MM.1S (cell line): ENCODE measurements at places on chromosomes 6 and 20.

GRCh38 chr6:68911811-68912210 is 276.7 kb downstream of the ADGRB3 start:
- no peak for DNase-seq

DNA sequence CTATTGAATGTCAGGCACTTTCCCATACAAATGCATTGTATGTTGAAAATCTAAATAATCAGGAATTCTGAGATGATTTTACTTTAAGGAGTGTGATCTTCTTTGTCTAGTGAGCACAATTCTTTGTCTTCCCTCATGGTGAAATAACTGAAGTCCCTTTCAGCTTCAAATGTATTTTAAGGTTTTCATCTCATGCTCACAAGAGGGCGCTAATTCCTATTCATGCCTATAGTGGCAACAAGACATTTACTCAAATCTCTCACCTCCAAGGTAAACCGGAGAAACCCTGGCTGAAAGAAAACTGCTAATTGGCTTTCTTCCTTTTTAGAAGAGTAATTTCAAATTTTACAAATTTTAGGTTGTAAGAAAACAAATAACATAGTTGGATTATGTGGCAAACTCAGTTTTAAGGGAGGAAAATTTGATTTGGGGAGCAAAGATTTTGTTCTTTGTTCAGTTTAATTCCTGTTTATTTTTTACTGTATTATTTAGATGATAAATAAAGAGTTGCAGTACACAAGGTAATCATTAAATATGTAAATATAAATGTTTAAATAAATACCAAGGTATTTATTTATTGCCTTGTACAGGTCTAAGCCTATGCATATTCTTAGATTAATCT is 69.1 kb downstream of the SLC35F1 start:
- peak; percentile 67 for DNase-seq

GRCh38 chr6:145031001-145031400 is 704.3 kb downstream of the EPM2A start:
- no peak for DNase-seq

- no peak for DNase-seq
These were observed 174.9 kb upstream of the THBS2 start for GRCh38 chr6:169428532-169428931.

- no peak for DNase-seq
These were observed 112.7 kb upstream of the THBS2 start for GRCh38 chr6:169366258-169366901.

GRCh38 chr6:116034327-116034726 is 26.4 kb downstream of the FRK start:
- no peak for DNase-seq

- DNase-seq: no peak
These were observed 6.5 kb upstream of the C6orf136 start for GRCh38 chr6:30640481-30640880.

DNA sequence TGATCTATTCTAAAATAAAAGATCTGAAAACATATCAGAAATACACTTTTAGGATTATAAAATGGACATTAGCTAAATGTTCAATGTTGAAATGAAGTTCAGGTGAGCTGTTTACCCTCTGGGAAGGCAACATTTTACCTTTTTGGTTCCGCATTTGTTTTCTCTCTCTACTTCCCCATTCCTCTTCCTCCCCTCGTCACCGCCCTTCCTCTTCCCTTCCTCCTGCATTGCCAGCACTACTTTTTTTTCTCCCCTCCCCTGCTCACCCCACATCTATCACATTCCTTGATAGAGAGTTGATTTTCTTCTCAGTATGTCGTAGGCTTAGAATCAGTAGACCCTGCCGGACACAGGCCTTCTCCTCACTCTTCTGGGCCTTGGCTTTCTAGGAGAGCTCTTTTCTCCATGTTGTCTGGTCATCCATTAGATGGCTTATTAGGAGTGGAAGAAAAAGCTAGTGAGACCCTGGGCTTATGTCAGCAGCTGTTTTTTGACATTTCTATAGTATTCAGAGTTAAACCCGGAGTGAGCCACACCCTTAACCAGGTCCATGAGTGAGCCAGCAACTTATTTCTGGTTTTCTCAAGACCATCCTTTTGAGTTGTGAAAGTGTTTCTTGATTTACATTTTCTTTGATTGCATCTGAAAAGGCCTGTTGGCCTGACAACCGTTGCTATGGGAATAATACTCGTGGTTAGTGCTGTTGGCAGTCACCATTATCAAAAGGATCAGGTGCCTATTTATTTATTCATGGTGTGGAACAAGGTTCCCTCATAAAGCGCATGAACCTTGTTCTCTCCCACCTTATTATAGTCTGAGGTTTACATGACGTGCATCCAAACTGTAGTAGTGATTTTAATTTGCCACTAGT is 90.9 kb downstream of the DTD1 start:
- peak; percentile 41 for DNase-seq

DNA sequence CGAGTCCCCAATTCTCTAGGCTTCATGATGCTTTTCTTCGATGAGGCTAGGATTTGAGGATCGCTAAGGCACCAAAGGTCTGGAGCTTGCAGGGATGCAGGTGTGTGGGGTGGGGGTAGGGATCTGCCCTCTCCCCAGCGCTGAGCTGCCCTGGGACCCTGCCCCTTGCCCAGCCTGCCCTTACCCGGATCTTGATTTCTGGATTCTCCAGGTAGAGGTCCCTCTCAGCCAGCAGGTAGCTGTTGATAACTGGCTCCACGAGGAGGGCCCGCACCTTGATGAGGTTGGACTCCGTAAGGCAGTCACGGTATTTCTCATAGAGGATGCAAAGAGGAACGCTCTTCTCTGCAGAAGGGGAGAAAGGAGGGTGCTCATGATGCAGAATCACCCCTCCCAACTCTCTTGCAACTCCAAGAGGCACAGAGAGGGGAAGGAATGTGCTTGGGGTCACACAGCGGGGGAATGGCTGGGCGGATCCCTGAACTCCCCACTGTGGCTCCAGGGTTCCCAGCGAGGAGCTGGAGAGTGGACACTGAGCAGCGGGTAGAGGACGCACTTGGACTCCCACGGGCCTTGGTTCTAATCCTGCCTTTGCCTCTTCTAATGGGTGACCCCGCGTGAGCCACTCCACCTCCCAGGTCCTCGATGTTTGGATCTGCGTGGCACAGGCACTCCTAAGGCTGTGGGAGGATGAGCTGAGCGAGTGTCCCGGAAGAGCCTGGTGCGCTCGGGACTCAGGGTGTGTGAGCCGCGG is 32.7 kb downstream of the TGM2 start:
- no peak for DNase-seq

GRCh38 chr20:49859011-49859410 is 46.4 kb downstream of the SLC9A8 start:
- DNase-seq: no peak

DNA sequence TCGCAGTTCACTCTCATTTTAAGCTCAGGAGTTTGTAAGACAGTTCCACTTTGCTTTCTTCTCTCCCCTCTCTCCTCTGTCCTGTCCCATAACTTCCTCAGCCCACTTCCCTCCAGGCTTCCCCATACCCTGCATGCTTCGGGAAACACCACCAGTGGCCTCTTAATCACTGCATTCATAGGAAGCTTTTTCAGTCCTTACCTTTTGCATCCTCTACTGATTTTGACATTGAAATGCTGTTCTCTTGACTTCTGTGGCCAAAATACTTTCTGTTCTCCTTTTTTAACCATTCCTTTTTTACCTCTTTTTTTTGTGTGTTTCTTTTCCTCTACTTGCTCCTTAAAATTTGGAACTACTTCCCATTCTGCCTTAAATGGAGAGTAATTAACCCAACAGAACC is 69.7 kb downstream of the HIVEP1 start:
- DNase-seq: no peak

GRCh38 chr6:20360471-20361119 is 41.1 kb upstream of the E2F3 start:
- DNase-seq: no peak

- no peak for DNase-seq
These were observed 55.9 kb upstream of the RREB1 start for GRCh38 chr6:7051780-7052442.

GRCh38 chr20:63508072-63508768 is 9.3 kb upstream of the EEF1A2 start:
- DNase-seq: no peak

DNA sequence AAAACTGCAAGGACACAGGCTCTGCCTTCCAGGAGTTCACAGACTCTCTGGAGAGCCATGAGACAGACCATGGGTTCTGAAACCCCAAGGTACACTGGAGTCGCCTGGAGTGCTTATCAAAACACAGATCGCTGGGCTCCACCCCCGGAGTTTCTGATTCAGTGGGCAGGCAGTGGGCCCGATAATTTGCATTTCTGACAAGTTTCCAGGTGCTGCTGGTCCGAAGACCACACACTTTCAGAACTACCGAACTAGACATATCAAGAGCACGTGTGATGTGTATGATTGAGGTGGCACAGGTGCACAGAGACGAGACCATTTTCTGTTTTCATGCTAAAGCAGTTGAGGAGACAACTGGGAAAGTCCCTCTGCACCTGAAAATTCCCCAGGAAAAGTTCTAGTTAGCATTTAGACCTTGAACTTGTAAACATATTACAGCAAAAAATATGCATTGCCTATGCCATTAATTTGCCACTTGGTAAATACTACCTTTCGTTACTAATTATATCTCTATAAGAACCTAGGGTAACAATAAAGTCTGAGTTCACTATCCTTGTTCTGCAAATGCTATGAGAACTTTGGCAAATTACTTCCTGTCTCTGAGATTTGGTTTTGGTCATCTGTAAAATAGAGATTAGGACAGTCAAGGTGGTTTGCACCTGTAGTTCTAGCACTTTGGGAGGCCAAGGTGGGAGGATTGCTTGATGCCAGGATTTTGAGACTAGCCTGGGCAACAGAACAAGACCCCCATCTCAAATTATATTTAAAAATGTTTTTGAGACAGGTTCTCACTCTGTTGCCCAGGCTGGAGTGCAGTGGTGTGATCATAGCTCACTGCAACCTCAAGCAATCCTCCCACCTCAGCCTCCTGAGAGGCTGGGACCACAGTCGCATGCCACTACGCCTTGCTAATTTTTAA is 14.3 kb upstream of the PIM1 start:
- peak; percentile 98 for DNase-seq

DNA sequence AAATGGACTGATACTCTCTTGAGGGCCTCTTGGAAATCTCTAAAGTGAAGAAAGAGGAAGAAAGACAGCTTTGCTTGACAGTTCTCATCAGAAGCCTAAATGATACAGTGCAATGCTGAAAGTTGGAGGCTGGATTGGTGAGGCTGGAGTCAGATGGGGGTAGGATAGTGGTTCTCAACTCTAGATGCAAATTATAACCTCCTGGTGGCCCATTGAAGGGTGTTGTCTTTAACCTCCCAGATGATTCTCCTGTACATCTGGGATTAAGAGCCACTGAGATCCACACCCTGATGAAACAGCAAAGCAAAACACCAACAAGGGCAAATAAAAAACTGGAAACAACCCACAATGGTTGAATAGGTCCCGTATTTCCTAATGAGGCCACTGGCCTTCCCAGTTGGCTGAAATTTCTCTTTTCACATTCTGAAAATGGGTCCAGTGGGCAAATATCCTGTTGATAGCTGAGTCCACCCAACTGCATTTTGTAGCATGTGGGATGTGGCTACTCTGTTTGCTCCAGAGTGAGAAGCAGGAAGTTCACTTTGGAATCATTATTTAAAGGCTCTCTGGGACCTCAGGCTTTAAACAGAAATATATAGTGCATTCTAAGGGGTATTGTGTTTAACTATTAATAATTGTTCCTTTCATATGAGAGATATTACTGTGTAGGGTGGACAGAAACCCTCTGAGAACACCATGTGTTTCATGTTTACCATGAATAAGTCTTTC is 208.1 kb downstream of the SOX4 start:
- no peak for DNase-seq

GRCh38 chr6:34583461-34583860 is 27.3 kb upstream of the SPDEF start:
- no peak for DNase-seq

- no peak for DNase-seq
These were observed 142.9 kb downstream of the TFAP2B start for GRCh38 chr6:50961611-50962010.

GRCh38 chr20:1377341-1377871 is 15.4 kb downstream of the FKBP1A start:
- DNase-seq: no peak

DNA sequence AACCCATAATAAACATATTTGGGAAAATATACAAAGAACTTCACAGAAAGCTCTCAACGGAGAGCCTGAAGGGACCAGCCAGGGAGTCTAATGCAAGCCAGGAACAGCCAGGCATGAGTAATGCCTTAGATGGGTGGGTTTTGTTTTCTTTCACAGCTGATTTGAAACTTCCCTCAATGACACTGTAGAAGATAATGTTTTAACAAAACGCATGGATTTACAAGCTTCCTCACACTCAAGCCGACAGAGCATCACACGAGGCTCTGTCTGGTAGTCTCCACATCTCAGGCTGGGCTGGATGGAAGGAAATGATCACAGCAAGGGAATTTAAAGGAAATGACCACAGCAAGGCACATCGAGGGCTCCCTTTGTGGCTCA is 113.9 kb downstream of the GMPR start:
- DNase-seq: no peak

DNA sequence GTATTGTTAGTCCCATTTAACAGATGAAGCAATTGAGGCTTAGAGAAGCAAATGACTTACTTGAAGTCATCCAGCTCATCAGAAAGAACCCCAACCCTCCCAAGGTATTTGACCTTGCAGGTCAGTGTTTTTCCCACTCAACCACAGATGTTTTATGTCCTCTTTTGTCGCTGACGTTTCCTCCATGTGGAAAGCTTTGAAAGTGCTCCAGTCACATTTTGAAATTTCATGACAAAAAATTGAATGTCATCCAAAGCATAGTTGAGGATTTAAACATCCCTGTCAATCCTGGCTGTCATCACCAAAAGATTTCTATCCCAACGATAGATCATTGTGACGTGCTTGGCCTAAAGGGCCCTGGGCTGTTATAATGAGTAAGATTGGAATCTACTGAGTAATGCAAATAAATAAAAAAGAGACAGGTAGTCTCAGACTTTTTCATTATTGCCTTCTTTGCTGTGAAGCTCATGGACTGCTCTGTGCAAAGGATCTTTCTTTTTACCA is 102.7 kb downstream of the TSHZ2 start:
- no peak for DNase-seq

DNA sequence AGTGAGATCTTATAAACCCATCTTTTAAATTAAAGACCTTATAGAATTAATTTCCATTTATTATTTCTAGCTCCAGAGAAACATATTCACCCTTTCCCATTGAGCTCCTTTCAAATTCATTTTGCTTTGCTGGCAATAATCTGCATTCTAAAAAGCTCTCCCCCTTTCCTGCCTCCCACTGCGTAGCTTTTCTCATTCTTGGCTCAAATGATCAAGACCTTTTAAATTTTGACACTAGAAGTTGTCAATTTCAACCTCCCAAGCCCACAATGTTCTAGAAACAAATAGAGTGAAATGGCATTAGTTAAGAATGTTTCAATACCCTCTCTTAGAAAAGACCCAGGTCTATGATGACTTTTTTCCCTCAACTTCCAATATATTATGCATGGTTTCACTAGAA is 186.9 kb downstream of the AKAP7 start:
- no peak for DNase-seq

DNA sequence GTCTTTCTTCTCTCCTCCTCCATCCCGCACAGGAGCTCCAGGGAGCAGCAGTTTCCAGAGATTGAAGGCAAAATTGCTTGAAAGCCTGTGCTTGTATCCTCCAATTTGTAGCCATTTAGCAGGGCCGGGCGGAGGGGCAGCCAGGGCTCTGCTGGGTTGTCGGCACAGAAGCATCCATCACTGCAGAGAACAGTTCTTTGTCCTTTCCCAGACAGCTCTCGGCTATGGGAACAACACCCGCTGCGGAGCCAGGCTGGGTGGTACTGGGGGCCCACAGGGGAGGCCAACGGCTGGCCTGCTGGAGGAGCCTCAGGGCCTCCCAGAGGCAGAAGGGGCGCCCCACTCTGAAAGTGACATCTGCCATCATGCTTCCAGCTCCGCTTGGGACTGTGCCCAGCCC is 7.8 kb downstream of the HRH3 start:
- no peak for DNase-seq
